Progenitor cell of endocrine pancreas (in vitro differentiated cells): ENCODE measurements at places on chromosomes 13 and 19. TPM values are rescaled to one million over a fixed set of nuclear protein-coding genes. Genes with fewer than 3 reads are reported as not detected.

Gene CYP2B6
- 2.0 and 3.0 TPM in 2 replicates for total RNA-seq

Gene FRY
- 12.0 and 14.3 TPM in 2 replicates for total RNA-seq

Gene VMAC
- 13.9 and 15.2 TPM in 2 replicates for total RNA-seq

Gene NDUFS7
- 56.8 and 62.4 TPM in 2 replicates for total RNA-seq

Gene HCN2
- 0.34 and 0.47 TPM in 2 replicates for total RNA-seq
